ENCODE measurements at places on chromosomes 1 and 21.

- no peak for DNase-seq
Measured at GRCh38 chr1:1430992-1431844, 4.3 kb upstream of the VWA1 start.

DNA sequence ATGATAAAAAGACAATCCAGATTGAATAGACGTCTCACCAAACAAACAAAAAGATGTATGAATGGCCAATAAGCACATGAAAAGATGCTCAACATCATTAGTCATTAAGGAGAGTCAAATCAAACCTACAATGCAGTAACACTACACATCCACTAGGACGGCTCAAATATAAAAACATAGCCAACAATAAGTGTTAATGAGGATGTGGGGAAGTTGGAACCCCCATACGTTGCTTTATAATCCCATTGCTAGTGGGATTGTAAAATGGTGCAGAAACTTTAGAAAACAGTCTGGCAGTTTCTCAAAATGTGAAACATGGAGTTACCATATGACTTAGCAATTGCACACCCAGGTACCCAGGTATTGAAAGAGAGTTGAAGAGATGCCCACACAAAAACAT, 14.7 kb upstream of the IL24 start:
- DNase-seq = no peak

DNA sequence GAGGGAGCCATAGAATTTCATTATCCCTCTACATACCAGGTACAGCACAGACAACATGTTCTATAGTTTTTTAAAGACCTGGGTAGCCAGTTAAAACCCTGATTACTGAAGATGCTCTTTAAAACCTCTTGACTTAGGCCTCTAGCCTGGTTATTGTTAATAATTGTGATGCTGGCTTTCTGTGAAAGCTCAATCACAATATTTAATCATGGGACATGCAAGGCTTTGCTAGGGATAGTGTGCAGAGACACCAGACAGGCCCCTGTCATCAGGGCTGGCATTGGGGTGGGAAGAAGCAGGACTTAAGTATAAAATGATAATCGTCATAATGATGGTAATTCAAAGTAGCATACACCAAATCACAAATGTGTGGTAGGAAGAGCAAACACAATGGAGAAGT, 274.4 kb downstream of the PTBP2 start:
- no peak for DNase-seq

DNA sequence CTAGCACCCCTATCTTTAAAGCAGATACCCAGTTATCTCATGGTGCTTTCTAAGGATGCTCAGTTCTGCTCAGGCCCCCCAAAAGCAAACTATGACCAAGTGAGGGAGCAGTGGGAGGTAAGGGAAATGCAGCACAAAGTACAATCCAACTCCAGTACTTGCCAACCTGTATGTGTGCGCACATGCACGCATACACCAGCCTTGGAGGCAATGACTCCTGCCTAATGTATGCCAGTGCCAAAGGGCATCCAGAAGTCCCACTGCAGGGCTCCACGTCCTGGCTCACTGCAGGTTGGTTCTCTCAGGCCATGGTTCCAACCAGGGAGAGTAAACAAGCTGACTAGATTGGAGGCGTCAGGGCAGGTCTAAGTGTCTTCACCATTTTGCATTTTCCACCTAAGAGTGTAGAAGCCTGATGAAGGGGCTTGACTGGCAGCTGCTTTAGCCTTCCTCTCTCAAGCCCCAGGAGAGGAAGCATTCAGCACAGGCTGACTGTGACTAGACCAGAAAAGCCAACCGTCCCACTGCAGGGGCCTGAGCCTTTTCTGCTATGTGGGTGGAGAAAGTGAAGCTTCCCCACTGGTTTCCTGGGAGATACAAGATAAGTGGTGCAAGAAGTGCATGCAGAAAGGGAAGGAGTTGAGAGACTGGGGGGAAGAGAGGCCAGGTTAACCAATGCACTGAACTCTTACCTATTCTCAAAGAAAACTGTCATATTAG, 7.7 kb downstream of the AMIGO1 start:
- no peak for DNase-seq

GRCh38 chr1:174789399-174789798, 210.3 kb upstream of the CACYBP start:
- DNase-seq = no peak

- no peak for DNase-seq
Measured at GRCh38 chr1:200345520-200345919, 64.3 kb downstream of the ZNF281 start.

GRCh38 chr1:61227857-61228550, 145.6 kb downstream of the NFIA start:
- no peak for DNase-seq

- DNase-seq = no peak
Measured at GRCh38 chr1:98005326-98006010, 84.6 kb upstream of the DPYD start.

DNA sequence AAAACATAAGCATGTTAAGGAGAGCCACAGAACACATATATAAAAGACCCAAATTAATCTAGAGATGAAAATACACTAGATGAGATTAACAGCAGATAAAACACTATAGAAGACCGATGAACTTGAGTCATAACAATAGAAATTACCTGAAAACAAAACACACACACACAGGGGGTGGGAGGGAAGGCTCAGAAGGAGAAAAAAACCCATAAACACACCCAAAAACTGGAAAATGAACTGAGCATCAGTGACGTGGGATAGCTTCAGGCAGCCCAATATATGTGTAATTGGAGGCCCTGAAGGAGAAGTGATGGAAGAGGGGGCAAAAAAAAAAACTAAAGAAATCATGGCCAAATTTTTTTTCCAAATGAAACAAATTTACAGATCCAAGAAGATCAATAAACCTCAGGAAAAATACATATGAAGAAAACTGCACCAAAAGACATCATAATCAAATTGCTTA, 11.4 kb downstream of the ALDH9A1 start:
- no peak for DNase-seq

DNA sequence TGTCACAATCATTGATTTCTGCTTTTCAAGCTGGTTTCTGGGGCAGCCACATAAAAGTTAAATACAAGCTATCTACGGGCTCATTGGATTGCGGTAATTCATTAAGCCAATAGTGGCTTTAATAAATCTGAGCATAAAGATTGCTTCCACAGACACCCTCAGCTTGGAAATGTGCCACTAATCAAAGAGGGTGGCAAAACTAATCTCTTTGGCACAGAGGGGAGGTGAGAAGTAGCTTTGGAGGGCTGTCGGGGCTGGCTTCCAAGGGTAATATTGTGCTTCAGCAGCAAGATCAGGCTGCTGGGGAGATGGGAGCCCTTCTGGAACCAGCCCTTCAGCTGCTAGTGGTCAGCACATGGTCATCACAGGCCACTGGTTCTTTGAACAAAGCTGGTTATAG, 21.2 kb upstream of the KAZN start:
- DNase-seq = no peak

DNA sequence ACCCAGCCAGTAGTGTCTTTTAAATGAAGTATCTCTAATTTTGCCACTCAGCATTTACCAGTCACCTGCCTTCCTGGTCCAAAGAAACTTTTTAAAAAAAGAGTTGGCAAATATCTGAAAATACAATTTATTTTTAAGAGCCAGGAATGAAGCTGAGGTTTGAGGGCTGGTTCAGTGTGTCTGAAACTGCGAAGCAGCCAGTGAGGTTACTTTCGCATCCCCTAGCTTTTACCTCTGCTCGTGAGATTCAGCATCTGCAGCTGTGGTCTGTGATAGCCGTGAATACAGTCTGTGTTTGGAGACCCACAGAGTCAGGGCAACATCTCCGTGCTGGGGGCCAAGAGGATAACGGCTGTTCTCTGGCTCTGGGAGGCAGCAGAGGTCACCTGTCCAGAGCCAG, 21.3 kb upstream of the KCNAB2 start:
- no peak for DNase-seq

DNA sequence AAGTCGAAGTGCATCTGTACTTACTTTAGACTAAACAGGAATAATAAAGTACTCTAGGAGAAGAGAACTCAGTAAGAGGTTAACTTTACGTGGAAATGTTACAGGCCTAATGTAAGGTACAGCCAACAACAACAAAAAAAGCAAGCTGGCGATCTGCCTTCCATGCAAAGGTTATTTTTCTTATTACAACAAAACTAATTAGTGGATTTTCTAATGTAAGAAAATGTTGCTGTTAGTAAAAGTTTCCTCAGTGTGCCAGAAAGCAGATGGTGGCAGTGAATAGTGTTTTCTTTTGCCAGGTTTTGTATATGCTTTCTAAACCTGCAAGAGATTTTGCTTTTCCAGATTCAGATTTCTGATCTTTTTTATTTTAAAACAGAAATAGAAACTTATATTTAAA, 179.2 kb downstream of the NFIA start:
- DNase-seq = no peak

DNA sequence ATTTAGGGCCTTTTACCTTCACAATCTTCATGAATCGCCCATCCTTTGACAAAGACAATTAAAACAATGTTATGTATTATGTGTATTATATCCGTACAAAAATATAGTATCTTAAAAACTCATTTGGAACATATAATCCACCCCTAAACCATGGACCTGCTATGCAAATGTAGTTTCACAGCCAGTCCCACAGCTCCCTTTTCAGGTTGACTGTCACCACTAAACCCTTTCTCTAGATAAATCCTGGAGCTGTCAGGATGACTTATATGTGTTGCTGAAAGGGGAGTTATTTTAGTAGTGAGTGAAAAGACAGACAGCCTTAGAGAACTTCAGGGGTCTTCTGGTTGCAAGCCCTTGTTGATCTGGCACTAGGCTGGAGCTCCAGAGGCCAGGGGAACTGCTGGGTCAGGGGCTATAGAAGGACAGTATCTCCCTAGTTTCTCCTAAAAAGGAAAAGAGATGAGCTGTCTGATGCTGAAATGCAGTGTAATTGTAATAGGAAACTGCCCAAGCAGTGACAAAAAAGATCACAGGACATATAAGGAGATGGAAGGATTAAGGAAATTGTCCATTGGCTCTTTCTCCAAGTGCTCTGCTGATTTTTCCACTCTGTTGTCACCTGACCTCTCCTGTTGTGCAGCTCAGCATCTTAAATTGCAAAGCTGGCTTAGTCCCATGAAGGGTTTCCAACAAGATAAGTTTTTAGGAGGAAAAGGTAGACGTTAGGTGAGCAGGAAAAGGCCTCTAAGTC, 127.7 kb downstream of the S1PR1 start:
- no peak for DNase-seq

DNA sequence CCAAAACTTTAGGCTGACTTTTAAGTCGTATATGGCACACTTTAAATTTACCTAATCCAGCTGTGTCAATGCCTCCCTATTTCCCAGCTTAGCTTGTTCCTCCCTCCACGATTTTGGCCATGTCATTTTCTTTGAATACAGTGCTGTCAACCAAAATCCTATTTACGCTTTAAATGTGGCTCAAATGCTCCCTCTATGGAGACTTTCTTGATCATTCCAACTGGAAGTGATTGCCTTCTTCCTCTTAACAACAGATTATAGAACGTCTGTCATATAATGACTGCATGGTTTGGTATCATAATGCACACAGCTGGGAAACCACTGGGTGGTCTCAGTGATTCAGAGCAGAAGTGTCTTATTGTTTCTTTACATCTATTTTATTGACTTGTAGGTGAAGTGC, 18.9 kb upstream of the BATF3 start:
- DNase-seq = no peak

DNA sequence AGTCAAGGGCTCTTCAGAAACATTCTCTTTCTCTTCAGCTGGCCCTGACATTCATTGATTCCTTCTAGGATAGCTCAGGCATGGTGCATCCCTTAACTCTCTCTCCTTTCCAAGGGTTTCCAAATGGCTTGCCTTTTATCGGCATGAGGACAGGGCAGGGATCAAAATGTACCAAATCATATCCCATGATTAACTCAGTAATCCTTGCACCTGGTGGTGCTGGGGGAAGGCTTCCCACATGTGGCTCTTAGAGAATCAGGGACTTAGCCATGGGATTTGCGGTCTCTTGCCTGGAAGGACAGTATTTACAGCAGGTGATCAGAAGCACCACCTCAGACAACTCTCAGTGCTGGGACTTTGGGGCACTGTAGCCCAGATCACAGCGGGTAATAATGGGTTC, 46.2 kb upstream of the EDEM3 start:
- no peak for DNase-seq

DNA sequence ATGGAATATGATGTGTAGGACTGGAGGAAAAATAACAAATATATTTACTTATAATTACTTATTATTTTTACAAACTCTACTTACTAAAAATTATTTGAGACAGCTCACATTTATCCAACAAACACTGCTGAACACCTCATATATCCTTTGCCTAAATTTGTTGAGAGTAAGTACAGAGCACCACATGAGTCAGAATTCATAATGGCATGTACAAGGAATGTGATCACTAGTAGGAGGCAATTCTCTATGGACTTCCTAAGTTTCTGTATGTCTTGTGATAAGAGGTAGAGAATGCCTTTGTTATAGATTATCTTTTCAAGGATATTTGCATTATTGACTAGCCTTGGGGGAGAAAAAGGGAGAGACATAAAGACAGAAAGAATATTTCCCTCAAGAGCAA, 8.2 kb upstream of the ST6GALNAC3 start:
- no peak for DNase-seq

DNA sequence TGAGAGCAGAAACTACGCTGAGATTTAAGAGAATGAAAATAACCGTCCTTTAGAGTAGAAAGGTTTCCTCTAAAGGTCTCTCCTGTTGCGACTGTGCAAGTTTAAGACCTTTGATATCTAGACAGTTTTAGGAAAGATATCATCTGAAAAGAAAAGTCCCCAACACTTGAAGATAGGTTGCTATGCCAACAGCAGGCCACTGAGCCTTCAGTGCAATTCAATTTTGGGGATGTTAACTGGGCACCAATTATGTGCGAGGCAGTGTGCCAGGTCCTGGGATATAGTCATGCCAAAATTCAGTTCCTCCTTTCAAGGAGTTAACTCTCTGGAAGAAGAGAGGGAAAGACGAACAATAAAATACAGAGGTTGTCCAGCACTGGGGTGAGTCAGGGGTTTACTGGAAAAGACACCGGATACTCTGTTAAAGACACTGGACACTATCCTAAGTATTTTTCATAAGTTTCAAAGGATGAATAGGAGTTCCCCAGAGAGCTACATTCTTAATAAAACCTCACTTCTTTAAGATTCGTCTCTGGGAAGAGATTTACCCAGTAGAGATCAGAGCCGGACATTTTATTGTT, 25.5 kb upstream of the ZNF281 start:
- no peak for DNase-seq

- no peak for DNase-seq
Measured at GRCh38 chr1:119919241-119919640, 22.9 kb upstream of the ADAM30 start.

GRCh38 chr1:198904321-198904720, 265.5 kb downstream of the PTPRC start:
- DNase-seq = no peak

GRCh38 chr1:61560385-61560784, 164.6 kb downstream of the TM2D1 start:
- DNase-seq = no peak
